Activated effector memory CD4-positive, alpha-beta T cell treated with anti-CD3 and anti-CD28 coated beads, Interleukin-2, amount 50 U/mL, for 16 hours (primary cell): ENCODE measurements at places on chromosomes 12 and 14.
A peak's percentile ranks its signal among the peaks of the same experiment; 100 is the strongest.

DNA sequence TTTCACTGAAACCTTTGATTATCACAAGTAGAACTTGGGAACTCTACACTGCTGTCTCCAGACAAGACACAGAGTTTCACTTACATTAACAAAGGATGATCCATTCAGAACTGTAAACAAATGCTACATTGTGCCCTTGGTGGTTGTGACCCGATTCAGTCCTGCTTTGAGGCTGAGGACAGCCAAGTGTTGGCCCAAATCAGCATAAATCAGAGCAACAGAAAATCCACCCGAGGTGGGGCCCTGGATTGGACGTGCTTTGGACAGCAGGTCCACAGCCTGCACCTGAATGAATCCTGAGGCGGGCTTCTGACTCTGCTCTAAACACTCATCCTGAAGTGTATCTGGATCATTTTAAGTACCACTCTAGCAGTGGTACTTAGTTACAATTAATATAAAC is 68.8 kb downstream of the PPP2R5C start:
- DNase-seq: no peak

GRCh38 chr14:65115615-65116014 is 13.3 kb upstream of the MAX start:
- no peak for DNase-seq

GRCh38 chr12:62684570-62685295 is 218.1 kb downstream of the MON2 start:
- no peak for DNase-seq

- DNase-seq: no peak
Measured at GRCh38 chr12:95740751-95741150, 49.8 kb downstream of the NTN4 start.

DNA sequence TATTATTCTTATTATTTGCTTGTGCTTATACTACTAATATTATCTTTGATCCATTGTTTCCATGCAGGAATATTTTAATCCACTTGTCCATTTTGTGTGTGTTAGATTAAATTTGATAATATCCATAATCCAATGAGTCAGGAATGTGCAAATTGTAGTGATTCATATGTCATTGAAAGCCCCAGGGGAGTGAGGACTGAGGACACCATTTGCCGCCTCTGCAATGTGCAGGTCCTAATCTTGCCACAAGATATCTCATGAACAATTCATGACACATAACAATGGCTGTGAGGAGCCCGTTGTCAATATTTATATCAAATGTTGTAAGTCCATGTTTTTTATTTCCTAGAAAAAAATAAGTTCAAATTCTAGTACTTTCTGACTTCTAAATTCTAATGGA is 250.5 kb downstream of the ZFP36L1 start:
- no peak for DNase-seq

- DNase-seq: no peak
Measured at GRCh38 chr14:100524233-100524932, 62.8 kb downstream of the BEGAIN start.

DNA sequence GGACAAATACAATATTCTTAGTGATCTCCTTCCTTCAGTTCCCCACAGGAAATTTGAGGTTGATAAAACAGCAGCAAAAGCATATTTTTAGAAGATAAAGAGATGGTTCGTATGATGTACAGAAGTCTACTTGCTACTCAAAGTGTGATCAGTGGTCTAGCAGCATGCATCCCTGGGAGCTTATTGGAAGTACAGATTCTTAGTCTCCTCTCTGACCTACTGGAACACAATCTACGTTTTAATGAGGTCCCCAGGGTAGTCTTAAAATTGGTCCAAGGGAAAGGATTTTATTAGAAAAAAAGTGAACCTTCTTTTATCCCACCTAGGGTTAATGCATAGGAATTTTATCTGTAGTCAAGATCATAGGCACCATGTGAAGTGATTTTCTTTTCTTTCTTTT is 703.4 kb downstream of the NRXN3 start:
- no peak for DNase-seq

DNA sequence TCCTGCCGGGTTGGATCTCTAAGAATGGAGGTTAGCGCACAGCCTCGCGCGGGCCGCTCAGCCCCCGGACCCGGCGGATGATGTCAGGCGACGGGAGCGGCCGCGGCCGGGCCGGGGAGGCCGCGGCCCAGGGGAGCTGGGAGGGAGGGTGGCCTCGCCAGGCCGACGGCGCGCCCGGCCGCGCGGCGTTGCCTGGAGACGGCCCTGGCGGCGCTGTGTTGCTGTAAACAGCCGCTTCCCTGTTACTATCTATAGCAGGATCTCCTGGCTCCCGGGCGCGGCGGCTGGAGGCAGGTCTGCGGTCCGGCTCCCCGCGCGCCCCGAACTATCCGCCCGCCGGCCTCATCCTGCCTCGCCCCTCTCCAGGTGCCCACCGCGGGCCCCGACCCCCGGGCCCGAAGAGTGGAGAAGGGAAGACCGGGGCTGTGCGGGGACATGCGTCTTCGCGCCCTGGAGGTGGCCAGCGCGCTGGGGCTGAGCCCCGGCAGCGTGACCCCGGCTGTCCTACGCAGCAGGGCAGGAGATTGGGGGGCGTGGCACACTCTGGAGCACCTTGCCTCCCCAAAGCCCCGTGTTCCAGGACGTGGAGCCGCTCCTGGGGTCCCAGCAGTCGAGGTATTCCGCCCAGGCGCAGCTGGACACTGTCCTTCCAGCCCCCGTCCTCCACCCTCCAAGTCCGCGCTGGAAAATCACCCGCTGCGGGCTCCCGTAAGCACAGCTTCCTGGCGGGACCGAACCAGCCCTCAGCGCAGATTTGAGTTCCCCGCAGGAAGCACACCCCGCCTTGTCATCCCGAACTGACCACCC is 1.4 kb upstream of the FOS start:
- DNase-seq: peak; percentile 87

GRCh38 chr14:105168496-105168978 is at the start of gene JAG2:
Gene JAG2, minus strand, starts transcription at chr14:105168776. Its CDS starts 356 bp downstream, at chr14:105168420.
- peak; percentile 84 for DNase-seq

DNA sequence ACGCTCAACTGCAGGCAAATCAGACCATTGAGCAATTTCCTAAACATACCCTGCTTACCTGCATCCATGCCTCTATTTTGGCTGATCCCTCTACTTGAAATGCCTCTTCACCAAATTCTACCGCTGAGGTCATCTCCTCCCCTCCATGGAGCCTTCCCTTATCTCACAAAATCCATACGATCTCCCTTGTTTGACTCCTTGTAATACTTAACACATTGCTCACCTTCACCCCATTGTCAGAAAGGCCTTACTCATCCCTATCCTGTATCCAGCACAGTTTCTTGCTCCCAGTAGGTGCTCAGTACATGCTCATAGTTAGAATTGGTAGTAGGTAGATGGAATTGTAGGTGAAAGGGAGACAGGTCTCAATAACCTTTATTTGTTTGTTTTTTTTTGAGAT is 5.4 kb downstream of the DDN start:
- no peak for DNase-seq

- no peak for DNase-seq
Measured at GRCh38 chr12:100017056-100017455, 32.3 kb upstream of the ANKS1B start.

GRCh38 chr14:55707365-55707804 is 127.4 kb downstream of the KTN1 start:
- no peak for DNase-seq

GRCh38 chr14:97280526-97280925 is 483.3 kb downstream of the VRK1 start:
- DNase-seq: no peak
